ENCODE measurements at places on chromosomes 12 and 14.

GRCh38 chr14:83004456-83005006 is 1470.9 kb upstream of the SEL1L start:
- no peak for DNase-seq

DNA sequence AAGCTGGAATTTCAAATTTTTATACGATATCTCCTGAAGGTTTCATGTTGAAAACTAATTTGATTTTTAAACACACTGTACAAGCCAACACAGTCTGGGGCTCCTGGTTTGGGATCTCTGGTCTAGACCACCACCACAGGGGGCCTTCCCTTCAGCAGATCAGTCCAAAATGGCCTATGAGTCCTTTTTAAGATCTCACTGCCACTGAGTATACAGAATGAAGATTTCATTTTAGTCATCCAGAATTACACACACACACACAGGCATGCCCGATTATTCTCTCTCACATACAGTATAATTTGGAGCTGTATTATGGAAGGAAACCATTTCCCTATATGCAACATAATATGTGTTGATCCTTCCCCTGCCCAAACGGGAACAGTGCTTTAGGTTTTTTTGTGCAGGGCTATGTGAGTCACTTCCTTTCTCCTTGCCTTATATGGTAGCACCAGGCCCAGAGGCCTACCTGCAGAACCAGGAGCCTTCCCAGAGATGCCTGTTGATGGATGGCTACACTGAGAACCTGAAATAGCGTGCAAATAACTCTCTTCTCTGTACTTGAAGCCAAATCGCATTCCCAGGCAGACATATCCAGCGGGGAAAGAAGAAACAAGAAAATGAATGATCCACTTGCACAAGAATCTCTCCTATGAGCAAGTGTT is 28.1 kb upstream of the WNK1 start:
- DNase-seq = no peak

DNA sequence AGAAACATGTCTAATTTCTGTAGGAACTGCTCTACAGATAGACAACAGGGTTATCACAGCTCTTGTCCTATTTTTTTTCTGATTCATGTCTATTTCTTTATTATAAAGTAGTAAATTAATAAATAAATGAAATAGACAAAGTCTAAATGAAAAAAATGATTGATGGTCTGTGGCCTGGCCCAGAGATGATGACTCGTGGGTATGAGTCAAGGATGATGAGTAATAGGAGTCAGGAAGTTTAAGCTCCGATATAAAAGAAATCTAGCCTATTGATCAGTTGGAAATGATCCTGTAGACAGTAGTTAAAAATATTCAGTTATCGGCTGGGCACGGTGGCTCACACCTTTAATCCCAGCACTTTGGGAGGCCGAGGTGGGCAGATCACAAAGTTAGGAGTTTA is 90.6 kb upstream of the RTL1 start:
- DNase-seq = no peak

DNA sequence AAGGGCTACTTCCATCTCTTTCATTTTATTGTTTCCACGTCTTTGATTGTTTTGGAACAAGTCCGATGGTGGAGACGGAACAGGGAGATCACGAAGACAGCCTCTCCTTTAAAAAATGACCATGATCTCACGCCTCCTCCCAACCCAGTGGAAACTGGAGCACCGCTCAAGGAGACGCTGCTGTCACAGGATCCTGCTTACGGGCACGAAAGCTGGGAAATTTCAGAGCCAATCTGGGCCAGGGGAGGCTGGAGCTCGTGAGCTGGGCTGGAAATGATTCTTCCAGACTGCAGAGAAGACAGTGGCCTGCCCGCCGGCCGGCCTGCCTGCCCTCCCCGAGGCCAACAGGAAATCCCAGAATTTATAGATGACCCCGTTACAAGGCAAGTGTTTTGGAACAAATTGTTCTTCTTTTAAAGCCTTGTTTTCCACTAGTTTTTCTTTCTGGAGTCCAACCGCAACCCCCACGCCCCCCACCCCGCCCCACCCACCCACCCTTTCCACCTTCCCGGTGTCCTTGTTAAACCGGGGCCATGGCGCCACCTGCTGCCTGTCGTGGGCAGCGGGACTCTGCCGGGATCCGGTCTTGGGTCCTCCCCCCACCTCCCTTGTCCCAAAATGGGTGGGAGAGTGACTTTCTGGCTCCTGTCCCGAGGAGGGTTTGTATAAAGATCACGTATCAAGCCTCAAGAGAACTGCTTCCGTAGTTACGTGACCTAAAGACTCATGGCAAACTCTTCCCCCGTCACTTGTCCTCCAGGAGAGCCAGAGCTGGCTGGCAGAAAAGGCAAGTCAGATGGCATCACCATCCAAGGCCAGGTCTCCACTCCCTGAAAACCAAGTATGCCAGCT is 40.3 kb downstream of the MAP1LC3B2 start:
- peak; percentile 30 for DNase-seq

GRCh38 chr12:89179245-89179644 is 173.1 kb downstream of the DUSP6 start:
- no peak for DNase-seq

DNA sequence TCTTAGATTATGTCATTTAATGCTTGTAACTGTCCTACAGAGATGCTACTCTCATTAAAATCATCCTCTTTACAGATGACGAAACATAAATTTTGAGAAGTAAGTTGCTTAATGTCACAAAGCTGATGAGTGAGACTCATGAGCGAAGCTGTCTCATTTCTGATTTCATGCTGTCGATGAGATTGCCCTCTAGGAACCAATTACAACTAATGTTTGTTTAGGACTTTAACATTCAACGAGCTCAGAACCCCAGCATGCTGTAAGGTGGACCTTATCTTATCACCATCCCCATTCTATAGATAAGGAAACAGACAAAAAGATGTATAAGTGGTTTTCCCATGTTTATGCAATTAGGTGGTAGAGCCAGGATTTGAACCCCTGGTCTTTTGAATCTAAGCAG is 23.1 kb downstream of the BHLHE41 start:
- DNase-seq = no peak

Measured in NCI-H460 (cell line).